ENCODE measurements at places on chromosomes 4 and X. TPM values are rescaled to one million over a fixed set of nuclear protein-coding genes. Genes with fewer than 3 reads are reported as not detected.

- no peak for DNase-seq
Observed at GRCh38 chr4:88613417-88613875, 21.2 kb downstream of the HERC3 start.

- DNase-seq: peak; percentile 5
Observed at GRCh38 chr4:115360431-115360830, 247.0 kb upstream of the NDST4 start.

- DNase-seq: peak; percentile 65
Observed at GRCh38 chr4:165964591-165964990, 91.6 kb downstream of the TLL1 start.

DNA sequence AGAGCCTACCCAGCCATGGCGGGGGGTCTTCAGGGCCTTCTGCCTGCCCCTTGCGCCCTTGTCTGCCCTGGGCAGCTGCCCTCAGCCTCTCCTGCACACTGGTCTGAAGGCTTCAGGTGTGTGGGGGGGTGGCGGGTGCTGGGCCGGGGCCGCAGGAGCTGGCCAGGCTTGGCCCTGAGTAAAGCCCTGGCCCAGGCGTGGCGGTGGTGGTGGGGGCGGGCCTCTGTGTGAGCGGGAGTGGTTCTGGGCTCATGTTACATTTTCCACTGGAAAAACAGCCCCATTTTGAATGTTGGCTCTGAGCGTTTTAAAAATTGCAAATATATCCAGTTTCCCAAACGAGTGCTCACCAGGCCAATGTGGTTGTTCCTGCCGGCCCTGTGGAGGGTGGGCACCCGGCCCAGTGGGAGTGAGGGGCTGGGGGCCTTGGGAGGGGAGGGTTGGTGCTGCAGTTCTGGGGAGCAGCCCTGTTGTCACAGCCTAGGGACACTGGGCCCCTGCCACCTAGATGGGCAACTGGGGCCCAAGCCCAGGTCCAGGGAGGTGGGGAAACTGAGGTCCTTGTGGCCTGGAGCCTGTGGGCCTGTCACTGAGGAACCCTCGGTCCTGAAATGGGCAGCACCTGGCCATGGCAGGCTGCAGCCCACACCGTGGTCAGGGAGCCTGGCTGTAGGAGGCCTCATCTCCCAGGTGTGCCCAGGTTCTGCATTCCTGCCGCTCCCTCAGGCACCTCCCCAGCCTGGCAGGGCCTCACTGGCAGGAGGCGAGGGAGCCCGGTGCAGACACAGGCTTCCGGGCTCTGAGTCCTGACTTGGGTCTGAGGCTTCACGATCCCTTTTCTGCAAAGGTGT is 28.3 kb downstream of the FGFRL1 start:
- no peak for DNase-seq

GRCh38 chrX:110316351-110317060 is 1.4 kb downstream of the AMMECR1 start:
- DNase-seq: no peak

DNA sequence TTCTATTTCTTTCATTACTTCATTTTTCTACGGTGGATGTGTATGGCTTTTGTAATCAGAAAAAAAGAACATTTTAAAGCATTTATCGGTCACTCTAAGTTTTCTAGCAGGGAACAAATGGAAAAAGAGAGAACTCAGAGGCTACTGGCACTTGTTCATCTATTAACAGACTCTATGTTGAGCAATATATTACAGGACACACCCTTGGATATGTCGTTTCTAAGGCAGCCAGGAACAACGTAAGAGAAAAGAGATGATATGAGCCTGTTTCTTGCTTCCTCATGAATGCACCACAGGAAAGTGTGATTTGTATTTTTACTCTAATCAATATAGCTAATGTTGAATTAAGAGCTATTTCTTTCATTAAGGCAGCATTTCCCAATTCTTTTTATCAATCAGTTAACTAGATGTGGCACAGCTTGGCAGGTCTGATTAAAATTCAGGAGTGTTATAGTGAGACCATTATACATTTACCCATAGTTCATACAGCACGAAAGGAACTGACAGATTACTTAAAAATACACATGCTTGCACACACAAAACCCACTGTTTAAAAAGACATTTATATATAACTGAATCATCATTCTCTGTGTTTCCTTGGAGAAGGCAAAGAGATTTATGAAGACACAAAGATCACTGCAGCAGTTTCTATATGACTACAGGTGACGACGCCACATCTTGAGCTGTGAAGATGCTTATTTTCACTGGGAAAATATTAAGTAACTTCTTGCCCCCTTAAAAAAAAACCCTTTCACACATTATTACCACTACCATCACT is 13.0 kb downstream of the RAB9B start:
- DNase-seq: no peak

- DNase-seq: no peak
Observed at GRCh38 chrX:41300758-41301437, 33.1 kb upstream of the DDX3X start.

GRCh38 chr4:76733068-76733771 is 164.7 kb downstream of the SOWAHB start:
- peak; percentile 34 for DNase-seq

- DNase-seq: peak; percentile 87
Observed at GRCh38 chr4:77579406-77580076, 26.1 kb upstream of the CXCL13 start.

DNA sequence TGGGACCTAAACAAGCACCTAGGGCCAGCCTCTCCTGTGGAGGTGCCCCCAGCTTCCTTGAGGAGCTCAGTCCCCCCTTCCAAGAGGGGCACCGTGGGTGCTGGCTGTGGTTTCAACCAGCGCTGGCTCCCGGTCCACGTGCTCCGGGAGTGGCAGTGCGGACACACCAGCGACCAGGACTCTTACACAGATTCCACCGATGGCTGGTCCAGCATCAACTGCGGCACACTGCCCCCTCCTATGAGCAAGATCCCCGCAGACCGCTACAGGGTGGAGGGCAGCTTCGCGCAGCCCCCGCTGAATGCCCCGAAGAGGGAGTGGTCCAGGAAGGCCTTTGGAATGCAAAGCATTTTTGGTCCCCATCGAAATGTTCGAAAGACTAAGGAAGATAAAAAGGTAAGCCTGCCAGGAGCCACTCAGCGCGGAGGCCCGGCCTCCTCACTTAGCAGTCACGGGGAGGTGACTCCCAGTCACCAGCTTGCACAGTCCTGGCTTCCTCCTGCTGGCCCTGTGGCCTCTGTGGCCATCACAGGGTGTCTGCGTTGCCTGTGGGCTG is 24.9 kb downstream of the RGS12 start:
- DNase-seq: no peak

DNA sequence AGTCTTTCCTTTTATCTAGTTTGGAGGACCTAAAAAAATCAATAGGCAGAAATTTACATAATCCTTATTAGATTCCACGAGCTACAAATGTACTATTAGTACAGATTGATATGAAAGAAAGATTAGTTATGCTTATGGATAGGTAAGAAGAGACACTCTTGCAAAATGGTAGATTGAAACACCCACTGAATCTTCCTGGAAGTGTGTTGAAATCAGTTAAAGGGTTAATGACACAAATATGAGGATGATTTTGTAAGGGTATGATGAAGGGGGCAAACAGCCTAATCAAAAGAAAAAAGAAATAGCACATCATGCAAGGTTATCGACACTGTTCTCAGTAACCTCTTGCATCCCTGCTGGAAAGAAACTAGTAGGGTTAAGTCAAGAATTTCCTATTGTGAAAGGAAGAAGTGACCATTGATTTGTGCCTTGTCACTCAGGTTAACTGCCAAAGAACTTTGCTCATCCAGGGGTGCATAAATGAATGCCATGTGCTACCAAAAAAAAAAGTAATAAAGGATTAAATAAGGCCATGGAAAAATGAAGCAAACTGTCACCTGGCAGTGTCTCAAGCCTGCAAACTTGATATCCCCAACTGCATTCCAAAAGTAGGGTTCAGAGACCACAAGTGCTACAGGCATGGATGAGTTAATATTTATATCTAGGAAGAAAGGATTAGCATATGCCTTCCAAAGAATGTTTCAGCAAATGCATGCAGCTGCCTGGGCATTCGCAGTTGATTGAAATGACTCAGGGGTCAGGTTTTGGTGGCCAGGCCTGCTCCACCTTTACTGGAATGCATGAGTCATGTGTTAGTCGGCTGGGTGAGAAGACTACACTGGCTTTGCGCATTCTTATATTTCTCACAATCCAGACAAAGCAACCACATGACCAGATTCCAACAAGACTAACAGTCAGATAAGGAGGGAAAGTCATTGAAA is 78.3 kb upstream of the ATXN3L start:
- DNase-seq: peak; percentile 100

- DNase-seq: no peak
Observed at GRCh38 chrX:33134164-33134563, 77.2 kb downstream of the DMD start.

DNA sequence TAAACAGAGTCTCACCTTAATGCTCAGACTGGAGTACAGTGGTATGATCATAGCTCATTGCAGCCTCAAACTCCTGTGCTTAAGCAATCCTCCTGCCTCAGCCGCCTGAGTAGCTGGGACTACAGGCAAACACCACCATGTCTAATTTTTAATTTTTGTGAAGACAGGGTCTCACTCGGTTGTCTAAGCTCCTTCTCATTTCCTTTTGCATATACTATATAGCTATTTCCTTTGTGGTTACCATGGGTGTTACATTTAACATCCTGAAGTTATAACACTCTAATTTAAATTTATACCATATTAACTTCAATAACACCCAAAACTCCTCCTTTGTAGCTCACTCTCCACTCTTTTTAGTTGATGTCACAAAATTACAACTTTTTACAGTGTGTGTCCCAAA is 114.3 kb downstream of the DCK start:
- no peak for DNase-seq

DNA sequence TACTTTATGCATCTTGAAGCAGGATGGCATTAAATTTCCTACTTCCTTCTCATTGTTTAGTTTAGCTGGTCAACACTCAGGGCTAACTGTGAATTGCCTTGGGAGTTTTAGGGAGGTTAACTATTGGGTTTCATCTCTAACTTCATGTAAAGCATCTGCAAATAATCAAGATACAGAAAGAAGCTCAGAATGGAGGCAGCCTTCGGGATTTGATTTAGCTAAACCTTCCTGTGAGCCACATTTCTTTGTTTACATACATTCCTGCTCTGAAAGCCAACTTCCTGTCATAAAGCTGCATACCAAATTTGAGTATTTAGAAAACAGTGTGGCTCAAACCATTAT is 131.7 kb upstream of the PCDH18 start:
- DNase-seq: no peak

- no peak for DNase-seq
Observed at GRCh38 chr4:139732991-139733570, 67.5 kb downstream of the MGST2 start.

DNA sequence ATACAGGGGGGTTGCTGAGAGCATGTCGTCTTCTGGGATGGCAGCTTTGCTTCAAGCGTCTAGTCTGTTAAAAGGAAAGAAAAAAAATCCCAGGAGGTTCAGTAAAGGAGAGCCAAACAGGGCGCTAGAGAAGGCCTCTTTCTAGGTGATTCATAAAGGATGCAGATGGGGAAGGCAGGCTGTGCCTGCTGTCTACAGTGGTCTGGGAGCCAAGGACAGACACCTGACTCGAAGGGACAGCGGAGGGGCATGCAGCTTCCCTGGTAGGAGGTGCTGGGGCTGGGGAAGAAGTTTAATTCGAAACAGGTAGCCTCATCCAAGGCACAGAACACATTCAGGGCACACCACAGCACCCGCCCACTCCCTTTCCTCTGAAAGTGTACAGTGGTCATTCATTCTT is 19.9 kb downstream of the BCOR start:
- DNase-seq: no peak

GRCh38 chr4:164765833-164766232 is 11.9 kb downstream of the SMIM31 start:
- DNase-seq: no peak

DNA sequence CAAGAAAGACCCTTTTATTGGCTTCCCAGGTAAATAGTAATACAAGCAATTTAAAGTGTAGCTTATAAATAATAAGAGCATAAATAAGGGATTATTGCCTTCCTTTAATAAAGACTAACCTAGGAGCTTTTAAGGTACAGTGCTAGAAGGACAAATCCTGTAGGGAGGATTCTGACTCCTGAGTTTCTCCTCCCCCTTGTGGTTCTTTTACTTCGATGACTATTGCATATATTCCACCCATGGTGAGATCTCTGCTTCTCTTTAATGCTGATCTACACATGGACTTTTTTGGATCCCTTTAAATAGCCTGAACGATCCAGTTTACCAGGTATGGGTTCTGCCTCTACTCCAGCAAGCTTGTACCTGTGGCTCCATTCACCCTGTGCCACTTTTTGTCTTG is 2.5 kb downstream of the GALNT7 start:
- peak; percentile 42 for DNase-seq

GRCh38 chrX:133415276-133416105 is at the start of gene GPC4:
Gene GPC4 (minus strand): TSS chrX:133415489. CDS start chrX:133414965, 524 bp downstream.
- DNase-seq: peak; percentile 49

GRCh38 chr4:87804871-87805270 is 5.5 kb downstream of the IBSP start:
- DNase-seq: no peak

- DNase-seq: peak; percentile 3
Observed at GRCh38 chrX:44203791-44204190, 139.7 kb downstream of the EFHC2 start.

GRCh38 chr4:16196482-16197393 is 29.5 kb downstream of the TAPT1 start:
- DNase-seq: peak; percentile 72

DNA sequence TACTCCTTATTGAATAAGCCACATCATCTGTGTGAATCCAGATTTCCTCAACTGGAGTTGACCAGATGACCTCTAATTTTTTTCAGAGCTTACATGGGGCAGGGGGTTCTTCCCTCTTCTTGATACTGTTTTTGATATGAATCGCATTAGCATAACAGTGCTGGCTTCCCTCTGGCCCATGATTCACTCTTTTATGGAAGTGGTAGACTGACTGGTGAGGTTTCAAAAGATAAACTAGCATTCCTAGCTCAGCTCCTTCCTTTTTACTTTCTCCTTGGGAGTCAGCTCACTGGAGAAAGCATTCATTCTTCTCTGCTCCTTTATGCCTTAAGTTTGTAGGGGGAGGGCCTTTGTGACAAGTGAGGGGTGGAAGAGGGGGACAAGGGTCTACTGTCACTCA is 161.0 kb upstream of the FGF13 start:
- no peak for DNase-seq

DNA sequence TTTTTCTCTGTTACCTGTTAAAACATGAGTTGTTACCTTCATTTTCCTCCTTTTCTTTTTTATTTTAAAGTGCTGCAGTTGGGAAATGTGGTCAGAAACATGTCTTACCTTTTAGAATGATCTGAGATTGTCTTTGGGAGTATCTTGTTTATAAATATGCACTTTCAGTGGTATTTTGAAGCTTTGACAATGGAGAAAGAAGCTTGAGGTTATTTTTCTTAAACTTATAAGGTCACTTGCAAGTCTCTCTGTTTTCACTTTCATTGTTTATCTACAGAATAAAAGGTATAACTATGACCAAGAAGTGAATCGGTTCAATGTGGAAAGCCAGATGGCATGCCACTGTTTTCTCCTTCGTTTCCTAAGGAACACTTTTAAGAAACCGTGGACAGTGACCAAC is 167.5 kb upstream of the SLC7A11 start:
- DNase-seq: no peak

GRCh38 chrX:16516232-16516876 is 133.6 kb upstream of the S100G start:
- DNase-seq: no peak

The RFC1 gene
- total RNA-seq: 70.9 TPM

The SPIN2A gene
- total RNA-seq: 0.33 TPM

The ADGRG4 gene
- under 0.01 TPM for total RNA-seq

The ANXA3 gene
- total RNA-seq: 511 TPM

The CLCN4 gene
- 0.94 TPM for total RNA-seq

The RIPPLY1 gene
- total RNA-seq: not detected

The RAPGEF2 gene
- 47.2 TPM for total RNA-seq

The KLHL13 gene
- total RNA-seq: 23.0 TPM

The LGI2 gene
- not detected for total RNA-seq

The AFAP1 gene
- 32.8 TPM for total RNA-seq

The SUPT20HL1 gene
- not detected for total RNA-seq

The FAM47A gene
- not detected for total RNA-seq

All from mammary epithelial cell (primary cell).